ENCODE measurements at places on chromosomes 3 and 15.

DNA sequence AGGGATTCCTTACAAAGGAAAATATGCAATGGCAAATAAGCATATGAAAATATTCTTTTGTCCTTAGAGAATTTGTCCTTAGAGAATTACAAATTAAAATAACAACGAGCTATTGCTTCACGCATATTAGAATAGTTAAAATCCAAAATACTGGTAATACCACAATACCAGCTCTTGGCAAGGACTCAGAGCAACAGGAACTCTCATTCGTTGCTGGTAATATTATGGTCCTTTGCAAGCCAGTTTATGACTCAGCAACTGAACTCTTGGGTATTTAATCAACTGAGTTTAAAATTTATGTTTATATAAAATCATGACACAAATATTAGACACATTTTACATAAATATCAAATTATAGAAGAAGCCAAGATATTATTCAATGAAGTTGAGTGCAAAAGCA, 1730.4 kb downstream of the SI start:
- no peak for DNase-seq

DNA sequence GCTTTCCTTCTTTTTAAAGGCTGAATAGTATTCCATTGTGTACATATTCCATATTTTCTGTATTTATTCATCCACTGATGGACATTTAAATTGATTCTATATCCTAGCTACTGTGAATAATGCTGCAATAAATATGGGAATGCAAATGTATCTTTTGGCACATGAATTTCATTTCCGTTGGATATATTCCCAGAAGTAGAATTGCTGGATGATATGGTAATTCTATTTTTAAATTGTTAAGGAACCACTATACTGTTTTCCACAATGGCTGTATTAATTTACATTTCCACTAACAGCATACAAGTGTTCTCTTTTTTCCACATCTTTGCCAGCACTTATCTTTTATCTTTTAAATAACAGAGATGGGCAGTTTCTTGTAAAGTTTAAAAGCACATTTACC, 302.7 kb downstream of the CTNNB1 start:
- DNase-seq, result no peak

GRCh38 chr15:99536422-99537040, 29.3 kb upstream of the MEF2A start:
- DNase-seq, result no peak

GRCh38 chr3:183142199-183142598, 20.3 kb downstream of the LAMP3 start:
- no peak for DNase-seq

- DNase-seq, result no peak
Measured at GRCh38 chr15:47661661-47662180, 55.6 kb upstream of the SEMA6D start.

DNA sequence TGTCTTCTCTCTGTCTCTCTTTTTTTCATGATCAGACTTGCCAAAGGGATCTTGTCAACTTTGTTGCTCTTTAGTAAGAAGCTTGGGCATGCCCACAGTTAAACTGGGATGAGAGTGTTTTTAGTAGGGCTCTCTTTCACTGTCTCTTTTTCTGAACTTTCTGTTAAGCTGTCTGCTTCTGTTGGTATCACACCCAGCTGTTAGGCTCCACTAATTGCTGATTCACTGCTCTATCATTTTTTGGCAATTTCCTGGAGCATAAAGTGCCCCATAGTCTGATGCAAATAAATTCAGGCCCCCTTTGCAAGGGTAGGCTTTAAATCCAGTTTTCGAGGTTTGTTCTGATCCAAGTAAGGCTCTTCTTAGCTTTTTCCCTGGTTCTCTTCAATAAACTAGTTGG, 360.4 kb upstream of the ADAMTS9 start:
- no peak for DNase-seq

GRCh38 chr3:48024401-48024800, 8.2 kb upstream of the MAP4 start:
- DNase-seq, result no peak

- no peak for DNase-seq
Measured at GRCh38 chr3:14438929-14439328, 36.5 kb downstream of the SLC6A6 start.

DNA sequence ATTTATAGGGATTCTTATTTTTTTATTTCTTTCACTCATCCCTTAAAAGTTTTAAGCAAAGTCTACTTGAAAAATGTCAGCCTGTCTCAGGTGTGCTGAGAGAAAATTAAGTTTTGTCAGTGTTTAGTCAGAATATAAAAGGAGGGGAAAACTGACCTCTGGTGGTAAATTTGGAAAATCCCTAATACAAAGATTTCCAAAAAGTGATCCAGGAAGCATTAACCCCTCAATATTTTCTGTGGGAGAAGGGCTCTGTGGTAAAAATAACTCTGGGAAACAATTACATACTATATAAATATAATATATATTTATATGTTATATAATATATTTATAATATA, 41.0 kb upstream of the FRMD4B start:
- no peak for DNase-seq

DNA sequence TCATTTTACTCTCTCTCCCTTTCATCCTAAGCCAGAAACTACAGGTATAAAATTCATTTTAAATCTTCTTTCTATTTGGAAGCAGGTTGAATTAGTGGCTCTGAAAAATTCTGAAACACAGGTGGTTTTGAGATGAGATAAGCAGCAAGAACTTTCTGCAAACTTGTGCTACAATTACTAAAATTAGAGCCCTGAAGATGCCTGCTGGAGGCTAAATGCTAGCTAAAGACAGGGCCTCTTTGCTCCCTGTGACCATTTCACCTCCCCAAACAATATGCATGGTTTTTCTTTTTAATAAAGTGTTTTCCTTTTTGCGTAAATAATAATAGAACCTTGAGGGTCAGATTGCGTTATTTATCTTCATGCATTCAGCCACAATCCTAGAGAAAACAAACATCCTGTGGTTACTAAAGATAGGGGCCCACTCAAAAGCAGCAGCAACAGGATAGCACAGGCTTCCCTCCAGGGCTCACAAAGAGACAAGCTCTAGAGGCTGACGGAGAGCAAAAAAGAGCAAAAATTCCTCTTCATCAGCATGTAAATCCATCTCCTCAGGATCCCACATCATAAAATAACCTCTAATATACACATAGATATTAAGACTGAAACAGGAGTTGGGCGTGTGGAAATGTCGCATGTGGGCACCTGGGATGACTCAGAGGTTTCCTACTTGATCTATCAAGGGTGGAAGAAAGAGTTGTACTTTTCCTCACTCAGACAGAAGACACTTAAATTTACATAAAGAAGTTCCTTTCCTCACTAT, 26.5 kb upstream of the CP start:
- DNase-seq, result no peak

DNA sequence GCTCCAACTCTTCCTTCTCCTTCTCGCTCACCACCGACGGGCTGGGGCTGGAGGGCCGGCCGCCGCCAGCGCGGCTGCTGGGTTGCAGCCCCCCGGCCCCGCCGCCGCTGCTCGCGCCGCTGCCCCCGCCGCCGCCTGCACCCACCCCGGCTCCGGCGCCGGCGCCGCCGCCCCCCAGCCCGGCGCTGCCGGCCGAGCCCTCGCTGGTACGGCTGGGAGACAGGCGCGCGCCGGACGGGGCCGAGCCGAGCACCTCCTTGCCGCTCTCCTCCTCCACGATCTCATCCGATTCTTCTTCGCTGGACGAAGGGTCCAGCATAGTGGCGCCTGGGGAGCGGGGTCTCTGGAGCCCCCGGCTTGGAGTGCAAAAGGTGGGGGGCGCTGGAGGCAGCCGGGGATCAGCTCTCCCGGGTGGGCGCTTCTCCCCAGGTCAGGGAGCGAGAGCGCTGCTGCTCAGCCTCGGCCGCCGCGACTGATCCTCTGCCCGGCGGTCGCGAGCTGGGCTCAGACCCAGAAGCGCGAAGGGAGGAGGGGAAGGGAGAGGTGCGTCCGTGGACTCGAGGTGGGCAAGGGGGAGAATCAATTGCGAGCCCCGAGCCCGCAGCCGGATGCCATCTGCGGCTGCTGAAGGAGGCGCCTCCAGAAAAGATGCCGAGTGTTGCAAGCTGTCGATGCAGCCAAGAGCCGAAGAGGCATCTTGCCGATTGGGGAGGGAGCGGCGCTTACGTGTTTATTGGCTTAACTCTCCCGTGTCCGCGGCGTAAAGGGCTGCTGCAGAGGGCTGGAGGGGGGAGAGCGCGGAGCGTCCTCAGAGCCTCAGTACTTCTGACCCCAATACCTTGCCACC, at the start of gene CADPS:
CADPS (minus strand) TSS at position 706 of the 847 bp plus-strand sequence; CDS start at position 319, 387 bp downstream.
- no peak for DNase-seq

DNA sequence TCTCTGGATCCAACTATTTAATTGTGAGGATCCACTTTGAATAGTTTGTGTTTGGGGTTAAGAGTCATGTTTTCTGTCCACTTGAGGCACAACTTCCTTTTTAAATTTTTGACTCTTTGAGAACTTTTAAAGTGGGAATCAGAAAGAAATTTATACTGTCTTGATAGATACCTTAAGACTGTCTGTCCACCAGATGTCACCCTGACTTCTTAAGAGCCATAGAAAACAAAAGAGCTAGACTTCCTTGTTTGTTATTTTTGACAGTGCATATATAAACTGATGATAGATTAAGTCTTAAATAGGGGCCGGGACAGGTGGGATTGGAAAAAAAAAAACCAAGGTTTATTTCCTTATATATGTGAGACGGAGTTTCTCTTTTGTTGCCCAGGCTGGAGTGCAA, 52.1 kb upstream of the WDR72 start:
- DNase-seq, result no peak

- DNase-seq, result no peak
Measured at GRCh38 chr3:12234906-12235305, 54.0 kb upstream of the PPARG start.

GRCh38 chr3:171116824-171117395, 90.4 kb upstream of the SLC2A2 start:
- DNase-seq, result no peak

DNA sequence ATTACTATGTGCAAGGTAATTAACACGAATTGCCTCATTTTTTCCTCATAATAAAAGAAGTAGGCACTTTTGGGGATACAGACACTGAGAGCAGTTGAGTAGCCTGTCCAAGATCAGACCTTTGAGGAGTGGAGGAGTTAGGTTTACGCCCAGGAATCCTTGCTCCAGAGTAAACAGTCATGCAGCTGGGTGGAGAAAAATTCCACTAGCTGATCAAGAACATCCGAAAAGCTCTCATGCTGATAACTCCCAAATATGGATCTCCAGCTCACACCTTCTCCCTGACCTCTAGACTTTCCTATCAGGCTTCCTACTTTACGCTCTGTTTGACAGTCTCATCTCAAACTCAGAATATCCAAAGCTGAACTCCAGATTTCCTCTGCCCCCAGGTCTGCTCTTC, 53.3 kb downstream of the ST6GAL1 start:
- no peak for DNase-seq

DNA sequence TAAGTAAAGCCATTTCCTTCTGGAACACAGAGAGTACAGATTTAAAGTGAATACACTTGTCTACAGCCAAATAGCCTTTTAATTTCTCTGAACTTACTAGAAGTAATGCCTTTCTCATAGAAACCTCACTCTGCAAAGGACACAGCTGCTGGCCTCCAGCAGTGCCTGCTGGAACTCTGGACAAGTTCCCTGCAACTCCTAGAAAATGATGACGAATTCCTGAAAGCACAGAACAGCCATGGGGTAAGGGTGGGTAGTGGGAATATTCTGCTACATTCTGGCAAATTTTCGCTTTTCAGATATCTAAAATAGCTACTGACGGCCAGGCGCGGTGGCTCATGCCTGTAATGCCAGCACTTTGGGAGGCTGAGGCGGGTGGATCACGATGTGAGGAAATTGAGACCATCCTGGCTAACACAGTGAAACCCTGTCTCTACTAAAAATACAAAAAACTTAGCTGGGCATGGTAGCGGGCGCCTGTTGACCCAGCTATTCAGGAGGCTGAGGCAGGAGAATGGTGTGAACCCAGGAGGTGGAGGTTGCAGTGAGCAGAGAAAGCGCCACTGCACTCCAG, 34.4 kb downstream of the RYK start:
- no peak for DNase-seq

DNA sequence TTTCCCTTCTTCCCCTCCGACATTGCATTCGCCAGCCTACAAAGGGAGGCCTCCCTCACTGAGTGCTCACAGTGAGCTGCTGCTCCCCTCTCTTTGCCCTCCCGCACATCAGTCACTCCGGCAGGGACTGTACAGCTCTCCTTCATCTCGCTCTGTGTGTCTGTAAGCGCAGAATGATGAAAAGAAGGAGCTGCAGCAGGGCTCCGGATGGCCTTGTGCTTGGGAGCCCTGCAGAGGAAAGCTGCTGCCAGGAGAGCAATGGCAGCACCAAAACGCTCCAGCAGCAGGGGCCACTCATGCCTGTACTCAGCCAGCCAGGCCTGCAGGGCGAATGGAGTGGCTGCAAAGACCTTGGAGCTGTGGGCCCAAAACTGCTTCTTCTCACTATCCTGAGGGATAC, 107.0 kb upstream of the NSMCE3 start:
- DNase-seq, result no peak

DNA sequence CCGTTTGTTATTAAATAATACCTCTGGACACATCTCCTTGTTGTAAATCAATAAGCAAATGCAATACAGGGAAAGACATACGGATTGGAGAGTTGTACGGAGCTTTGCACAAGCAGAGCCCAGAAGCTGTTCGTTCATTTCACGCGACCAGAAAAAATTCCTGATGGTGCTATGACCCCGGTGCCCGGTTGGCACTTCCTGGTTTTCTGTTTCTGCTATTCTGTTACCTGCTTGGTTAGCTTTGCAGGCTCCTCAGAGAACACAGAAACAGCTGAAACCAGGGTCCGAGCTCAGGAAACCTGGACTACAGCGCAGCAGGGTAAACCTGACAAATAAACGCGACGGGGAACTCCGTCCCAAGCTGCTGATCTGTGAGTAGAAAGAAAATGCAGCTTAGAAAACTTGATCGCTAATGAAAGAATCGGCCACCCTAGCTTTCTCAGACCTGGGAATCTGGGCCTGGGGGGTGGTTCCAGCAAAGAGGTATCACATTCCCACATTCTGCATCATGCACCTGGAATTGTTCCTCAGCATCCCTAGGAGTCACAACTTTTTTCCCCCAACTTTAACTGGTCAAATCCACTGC, 845 bp downstream of the CNTN3 start:
- no peak for DNase-seq

DNA sequence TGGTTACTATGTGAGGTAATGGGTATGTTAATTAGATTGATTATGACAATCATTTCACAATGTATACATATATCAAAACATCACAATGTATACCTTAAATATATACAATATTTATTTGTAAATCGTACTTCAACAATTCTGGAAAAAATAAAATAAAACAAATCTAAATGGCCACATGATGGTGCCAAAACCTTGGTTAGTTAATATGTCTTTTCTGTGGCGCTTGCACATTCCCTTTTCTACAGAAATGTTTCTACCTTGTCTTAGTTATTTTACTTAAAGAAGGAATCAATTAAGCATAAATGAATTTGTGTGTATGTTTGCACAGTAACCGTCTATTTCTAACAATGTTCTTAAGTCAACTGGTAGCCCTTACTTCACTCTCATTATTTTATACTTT, 53.4 kb downstream of the OXSM start:
- DNase-seq, result no peak

- no peak for DNase-seq
Measured at GRCh38 chr3:63966871-63967270, 54.7 kb upstream of the SCAANT1 start.

GRCh38 chr3:11095932-11096265, 58.4 kb upstream of the HRH1 start:
- DNase-seq, result no peak

- DNase-seq, result no peak
Measured at GRCh38 chr3:79421273-79421672, 346.5 kb downstream of the ROBO1 start.

GRCh38 chr15:74345051-74345450, 22.4 kb downstream of the CYP11A1 start:
- DNase-seq, result no peak

- DNase-seq, result no peak
Measured at GRCh38 chr3:182239316-182239715, 527.6 kb downstream of the SOX2 start.

GRCh38 chr3:14281053-14281452, 102.4 kb downstream of the LSM3 start:
- DNase-seq, result no peak

Data from stimulated activated CD4-positive, alpha-beta T cell treated with anti-CD3 and anti-CD28 coated beads, TNF-alpha, amount 100 ng/mL, for 1 hour (primary cell).